ENCODE measurements at places on chromosomes 7 and 10.
A peak's percentile ranks its signal among the peaks of the same experiment; 100 is the strongest.

- DNase-seq: no peak
These were observed 232.1 kb upstream of the NPVF start for GRCh38 chr7:25460433-25460832.

DNA sequence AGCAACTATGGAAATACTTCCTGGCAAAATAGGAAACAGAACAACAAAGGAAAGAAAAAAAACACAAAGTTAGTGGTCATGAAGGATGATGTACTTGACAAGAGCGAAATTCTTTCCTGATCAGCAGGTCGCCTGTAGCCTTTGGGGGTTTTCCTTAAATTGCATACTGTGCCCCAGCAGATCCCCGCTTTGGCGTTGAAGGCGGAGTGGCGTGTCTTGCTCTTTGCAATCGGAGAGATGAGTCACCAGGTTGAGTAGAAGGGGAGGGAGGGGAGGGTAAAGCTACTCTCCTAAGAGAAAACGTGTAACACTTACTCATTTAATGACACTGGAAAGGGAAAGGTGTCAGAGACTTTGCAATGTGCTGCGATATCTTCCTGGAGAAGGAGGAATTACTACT is 587.2 kb downstream of the SORCS1 start:
- no peak for DNase-seq

DNA sequence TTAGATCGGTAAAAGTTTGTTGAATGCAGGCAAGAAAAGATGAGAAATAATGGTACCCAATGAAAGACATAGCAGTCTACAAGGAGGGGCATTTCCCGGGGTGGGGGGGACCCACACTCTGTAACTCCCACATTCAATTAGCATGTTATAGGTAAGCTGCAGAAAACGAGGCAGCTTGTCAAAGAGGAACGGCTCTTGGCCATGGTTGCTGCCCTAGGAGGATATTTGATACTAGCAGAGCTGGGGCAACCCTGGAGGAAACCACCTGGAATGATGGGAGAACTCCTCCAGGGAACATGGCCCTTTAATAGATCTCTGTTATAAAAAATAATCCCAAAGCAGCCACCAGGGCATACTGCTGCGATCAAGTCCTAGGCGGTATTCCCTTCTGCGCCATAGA is 98.5 kb downstream of the EGFR start:
- DNase-seq: no peak

DNA sequence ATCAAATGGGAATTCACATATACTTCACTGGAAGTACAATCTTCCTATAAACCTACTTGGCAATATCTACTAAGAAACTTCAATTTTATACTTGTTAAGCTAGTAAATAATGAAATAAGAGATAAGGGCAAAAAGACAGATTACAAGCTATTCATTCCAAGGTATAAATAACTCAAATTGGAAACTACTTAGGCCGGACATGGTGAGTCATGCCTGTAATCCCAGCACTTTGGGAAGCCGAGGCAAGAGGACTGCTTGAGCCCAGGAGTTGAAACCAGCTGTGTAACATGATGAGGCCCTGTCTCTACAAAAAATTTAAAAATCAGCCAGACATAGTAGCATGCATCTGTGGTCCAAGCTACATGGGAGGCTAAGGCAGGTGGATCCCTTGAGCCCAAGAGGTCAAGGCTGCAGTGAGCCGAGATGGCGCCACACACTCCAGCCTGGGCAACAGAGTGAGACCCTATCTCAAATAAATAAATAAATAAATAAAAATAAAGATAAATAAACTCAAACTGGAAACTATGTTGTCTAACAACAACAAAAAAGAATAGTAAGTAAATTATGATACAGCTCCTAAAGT is 37.6 kb downstream of the ARHGAP21 start:
- no peak for DNase-seq

DNA sequence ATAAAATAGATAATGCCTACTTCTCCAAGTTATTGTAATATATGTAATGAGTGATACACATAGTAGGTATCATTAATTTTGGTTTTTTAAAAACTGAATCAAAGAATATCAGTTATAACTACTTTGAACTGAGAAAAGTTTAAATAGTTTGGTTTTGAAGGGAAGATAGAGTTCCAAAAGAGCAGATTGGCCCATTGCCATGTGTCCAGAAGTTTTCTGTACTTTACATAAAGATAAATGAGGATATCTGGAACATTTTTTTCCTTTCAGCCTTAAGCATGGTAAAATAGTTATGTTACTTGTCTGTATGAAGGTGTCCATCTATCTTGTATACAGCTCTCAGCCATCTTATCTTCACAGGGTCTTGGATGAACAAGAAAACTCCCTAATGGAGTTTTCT is 97.9 kb upstream of the MXI1 start:
- no peak for DNase-seq

DNA sequence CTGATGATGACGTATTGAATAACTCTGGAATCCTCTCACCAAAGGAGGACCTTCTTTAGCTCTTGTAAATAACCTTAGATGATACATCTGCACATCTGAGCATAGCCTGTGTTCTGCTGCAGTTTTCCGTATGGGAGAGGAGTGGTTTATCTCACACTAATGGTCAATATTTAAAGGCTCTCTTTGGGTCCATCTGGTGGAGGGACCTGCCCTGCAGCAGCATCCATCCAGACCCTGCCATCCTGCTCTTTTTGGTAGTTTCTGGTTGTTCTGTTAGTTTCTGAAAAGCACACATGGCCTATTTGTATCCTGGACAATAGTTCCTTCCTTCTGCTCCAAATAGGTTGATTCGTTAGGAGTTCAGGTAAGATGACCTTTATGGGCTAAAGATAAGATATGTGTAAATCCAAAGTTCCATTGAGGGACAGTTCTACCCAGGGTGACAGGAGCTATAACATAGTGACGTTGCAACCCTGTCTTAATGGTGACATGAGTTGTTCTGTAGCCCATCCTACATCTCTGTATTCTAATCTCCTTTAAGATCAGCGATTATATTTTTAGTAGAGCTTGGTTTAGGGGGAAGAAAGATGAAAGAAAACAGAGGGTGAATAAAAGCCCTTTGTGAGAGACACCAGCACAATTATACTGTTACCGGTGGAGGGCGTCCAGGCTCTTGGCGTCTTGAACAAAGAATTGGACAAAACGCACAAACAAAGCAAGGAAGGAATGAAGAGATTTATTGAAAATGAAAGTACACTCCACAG is 60.0 kb upstream of the KLF14 start:
- DNase-seq: no peak

GRCh38 chr7:38232502-38233366 is 40.7 kb downstream of the TARP start:
- peak; percentile 50 for DNase-seq

Data from activated CD4-positive, CD25-positive, alpha-beta regulatory T cell treated with anti-CD3 and anti-CD28 coated beads, Interleukin-2, amount 50 U/mL, for 72 hours (primary cell).